Heart left ventricle (tissue), 16 donors: ENCODE measurements at places on chromosomes 2 and 18.

- no peak for DNase-seq
Observed at GRCh38 chr2:128791985-128792320, 473.3 kb upstream of the HS6ST1 start.

DNA sequence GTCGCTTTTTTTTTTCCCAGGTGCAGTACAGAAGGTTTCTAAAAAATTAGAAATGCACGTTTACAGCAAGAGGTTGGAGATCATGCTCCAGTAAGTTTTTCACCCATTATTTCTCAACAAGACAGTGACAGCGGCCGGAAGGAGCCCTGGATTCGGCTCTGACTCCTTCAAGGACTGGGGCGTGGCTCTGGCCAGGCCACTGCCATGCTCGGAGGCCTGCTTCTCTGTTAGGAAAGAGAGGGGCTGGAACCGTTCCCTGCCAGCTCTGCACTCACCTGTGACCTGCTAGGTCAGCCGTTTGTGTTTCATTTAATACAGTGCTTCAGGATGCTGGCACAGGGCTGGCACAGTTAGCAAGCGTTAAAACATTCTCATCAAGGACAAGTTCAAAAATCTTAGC lies 6.7 kb upstream of the IAH1 start:
- DNase-seq: no peak

GRCh38 chr2:529424-529823 lies 147.8 kb downstream of the TMEM18 start:
- no peak for DNase-seq

GRCh38 chr2:70132244-70133126 lies 45.2 kb downstream of the PCBP1 start:
- peak; percentile 50 for DNase-seq

DNA sequence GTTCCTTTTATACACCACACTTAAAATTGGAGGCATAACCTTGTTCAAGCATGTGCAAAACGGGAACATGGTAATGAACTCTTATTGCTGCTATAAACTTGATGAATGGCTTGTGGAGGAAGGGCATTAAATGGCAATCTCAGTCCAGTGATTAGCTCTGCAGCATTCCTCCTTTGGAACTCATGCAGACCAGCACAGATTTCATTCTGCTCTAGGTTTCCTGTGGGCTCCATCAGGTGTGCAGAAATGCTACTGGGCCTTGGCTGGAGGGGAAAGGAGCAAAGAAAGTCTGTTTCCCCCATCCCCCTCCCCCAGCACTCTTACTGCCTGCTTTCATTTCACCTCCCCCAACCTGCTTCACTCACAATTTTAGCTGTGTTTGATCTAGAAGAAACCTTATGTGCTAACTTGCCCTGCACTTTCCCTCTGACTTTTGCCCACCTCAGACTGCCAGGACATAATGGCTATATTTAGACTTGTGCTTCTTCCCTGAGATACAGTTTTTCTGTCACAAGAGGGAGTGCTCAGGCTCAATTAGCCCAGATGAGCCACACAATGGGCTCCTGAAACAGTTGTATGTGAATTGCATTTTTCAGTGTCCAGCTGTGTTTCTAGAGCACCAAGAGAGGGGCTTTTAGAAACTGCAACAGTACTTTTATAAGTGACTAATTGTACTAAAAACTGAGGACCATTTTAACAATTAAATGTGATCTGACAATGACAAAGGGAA lies 109.8 kb downstream of the FSHR start:
- DNase-seq: no peak

- DNase-seq: no peak
Observed at GRCh38 chr18:58697146-58697545, 25.9 kb downstream of the MALT1 start.

GRCh38 chr2:107728586-107728985 lies 98.1 kb upstream of the RGPD4 start:
- no peak for DNase-seq

DNA sequence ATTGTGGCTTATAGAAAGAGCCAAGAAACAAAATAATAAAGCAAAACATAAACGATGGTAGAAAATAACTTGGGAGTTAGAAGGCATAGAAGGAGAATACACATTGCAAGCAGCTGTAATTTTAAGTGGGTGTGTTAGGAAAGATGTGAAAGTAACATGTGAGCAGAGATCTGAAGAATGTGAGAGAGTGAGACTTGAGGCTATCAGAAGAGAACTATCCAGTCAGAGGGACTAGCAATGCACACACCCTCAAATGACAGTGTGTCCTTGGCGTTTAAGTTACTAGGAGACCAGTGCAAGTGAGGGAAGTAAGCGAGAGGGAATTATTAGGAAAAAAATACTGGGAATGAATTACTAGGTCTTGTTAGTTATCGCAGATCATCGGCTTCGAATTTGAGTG lies 304.9 kb downstream of the DSEL start:
- DNase-seq: no peak

DNA sequence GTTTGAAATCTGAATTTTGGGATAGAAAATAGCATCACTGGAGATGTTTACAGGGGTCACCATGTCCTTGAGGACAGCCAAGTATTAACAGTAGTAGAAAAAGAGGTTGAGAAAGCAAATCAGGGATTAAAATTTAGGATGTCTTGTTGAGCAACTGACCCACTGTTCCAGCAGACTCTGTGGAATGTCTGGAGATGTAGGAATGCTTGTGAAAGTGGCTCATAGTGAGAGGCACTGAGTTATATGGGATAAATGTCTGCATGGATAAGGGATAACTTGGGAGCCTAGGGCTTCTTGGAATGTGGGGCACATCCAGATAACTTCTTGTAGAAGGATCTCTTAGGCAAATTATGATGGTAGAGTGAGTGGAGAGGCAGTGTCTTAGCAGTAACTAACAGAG lies 495.0 kb downstream of the TMX3 start:
- DNase-seq: no peak

DNA sequence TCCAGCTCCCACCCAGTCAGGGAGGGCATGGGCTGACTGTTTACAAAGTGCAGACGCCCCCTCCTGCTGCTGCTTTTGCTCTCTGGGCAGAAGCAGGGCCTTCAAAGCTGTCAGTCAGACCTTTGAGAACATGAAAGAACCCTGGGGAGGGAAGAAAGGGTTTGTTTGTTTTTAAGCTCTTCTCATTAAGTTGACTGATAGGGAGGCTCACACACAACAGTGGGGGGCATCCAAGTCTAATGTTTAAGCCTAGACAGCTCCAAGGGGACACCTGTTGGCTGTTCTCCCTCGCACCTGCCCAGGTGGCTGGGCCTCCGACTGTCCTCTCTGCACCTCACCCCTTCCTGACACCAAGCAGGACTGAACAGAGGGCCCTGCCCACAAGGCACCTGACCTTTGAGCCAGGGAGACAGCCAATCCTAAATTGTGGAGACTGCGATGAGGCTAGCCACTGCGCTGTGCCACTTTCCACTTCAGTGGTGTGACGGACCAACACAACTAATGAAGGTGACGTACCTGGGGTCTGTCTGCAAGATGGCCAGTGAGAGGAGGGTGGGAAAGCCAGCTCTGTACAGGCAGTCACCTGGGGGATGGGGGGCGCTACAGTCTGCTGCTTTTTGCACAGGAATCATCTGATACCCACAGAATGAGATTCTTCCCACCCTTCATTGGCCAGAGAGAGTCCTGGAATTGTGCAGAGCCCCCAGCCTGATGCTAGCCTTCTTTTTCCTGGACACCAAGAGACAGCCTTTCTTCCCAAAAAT lies 16.3 kb downstream of the ST6GAL2 start:
- no peak for DNase-seq

DNA sequence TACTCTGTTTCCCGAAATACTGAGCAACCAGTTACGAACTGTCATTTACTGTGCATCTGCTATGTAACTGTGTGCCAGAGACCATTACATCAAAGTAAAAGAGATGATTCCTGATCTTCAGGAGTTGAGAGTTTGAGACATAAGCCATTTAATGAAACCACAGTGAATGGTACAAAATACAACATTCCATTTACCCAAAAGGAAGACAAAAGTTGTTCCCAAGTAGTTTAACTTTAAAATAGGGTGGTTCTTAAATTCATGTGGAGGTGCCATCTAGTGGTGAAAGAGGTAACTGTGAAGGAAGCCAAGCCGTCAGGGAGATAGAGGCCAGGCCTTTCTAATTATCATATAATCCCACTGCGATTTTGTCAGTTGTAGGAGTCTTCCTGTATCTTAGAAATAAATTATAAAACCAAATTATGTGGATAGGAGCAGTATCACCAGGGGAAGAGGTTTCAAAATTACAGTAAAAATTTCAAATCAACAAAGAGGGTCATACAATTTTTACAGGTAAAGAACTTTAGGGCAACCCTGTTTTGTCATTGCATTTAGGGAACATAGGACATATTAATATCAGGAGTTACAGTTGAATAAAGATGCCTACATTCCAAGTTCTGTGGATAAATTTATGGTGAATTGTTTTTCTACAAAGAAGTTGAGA lies 67.7 kb downstream of the EPAS1 start:
- no peak for DNase-seq

DNA sequence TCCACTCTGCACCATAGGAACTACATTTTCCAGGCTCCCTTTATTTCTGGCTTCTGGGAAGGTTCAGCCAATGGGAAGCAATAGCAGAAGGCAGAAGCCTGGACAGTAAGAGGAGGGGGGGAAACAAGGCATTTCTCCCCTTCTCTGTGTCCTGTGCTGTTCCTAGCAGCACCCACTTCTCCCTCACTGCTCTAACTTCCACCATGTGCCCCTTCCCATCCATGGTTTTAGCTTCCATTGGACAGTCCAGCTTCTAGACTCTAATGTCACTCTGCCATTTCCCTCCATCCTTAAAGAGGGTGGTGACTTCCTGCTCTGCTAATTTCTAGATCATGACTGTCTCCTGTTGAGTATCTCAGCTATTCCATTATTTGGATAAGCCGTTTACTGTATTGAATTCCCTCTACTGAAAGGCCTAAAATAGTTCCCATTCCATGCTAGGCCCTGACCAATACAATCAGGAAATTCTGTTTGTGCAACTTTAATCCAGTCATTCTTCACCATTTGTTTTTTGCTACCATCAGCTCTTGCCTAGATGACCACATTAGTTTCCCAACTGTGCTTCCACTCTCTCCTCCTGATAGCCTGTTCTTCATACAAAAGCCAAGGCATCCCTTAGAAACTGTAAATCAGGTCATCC lies 20.8 kb upstream of the LYPD1 start:
- DNase-seq: no peak

GRCh38 chr2:36165132-36165531 lies 190.4 kb upstream of the CRIM1 start:
- no peak for DNase-seq

DNA sequence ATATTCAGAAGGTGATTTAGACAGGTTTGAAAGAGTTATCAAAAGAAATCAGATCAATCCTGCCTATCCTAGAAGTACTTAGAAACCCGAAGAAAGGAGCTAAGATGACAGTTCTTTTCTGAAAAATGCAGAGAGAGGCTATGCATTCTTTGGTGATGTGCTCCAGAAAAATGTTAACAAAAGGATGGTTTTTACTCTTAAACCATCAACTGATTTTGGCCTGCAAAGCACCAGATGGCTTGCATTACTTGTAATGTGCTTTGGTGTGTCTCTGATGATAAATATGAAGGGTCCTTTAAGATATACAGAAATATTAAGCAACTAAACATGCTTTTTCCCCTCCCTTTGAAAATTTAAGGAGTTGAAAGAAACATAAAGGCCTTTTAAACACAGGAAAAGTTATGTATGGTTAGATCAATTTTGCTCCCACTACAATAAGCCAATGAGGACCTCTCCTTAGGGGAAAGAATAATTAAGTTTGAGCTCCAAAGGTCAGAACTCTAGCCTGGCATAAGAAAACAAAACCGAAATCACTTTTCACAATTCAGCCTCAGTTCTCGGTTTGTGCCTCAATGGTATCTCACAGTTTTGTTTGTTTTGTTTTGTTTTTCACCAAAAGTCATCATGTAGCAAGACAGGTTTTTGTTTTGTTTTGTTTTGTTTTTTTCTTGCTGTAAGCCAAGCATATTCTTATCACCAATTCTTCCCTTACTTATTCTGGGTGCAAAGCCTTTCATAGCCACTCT lies 302.4 kb upstream of the NT5C1B start:
- no peak for DNase-seq

DNA sequence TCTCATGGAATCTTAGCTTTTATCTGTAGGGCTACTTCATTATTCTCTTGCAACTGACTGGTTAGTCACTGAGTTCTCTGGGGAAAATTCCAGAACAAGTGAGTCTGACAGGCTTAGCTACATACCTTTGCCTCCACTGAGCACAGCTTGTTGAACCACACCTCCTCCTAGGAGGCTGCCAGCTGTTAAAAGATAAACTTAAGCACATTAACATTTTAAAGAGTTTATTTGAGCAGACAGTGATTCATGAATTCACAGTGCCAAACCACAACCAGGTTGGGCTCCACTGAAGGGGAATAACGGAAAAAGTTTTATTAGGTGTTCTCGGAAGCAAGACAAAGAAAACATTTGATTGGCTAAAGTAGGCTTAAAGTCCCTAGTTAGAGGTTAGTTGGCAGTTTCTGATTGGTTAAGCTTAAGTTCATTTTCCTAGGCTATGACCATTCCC lies 12.5 kb upstream of the SLC38A11 start:
- no peak for DNase-seq

GRCh38 chr2:113827426-113827825 lies 62.5 kb upstream of the ACTR3 start:
- DNase-seq: no peak

DNA sequence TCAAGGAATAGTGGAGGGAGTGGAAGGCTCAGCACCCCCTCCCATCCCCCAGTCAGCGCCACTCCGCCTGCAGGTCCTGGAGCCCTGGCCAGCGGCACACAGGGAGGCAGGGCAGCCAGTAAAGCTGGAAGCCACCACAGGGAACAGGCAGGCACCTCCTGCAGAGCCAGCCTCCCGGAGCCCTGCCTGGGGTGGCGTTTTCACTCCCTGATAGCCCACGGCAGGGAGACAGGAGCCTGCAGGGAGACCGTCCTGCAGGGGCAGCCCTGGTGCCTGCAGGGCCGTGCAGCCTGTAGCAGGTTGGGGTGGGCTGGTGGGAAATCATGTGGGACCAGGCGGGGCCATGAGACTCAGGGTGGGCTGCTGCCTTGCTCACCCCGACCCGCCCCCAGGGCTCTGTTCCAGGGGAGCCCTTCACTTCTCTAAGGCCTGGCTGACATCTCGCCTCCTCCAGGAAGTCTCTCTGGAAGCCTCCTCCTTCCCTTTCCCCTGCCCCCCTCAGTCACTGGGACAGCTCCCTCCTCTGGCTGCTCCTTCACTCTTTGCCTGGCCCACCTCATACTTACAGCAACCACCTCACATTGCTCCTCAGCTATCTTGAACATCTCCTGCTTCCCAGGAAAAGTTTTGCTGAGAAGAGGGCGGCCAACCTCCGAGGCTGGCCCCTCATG lies 221.0 kb downstream of the GLI2 start:
- DNase-seq: no peak

DNA sequence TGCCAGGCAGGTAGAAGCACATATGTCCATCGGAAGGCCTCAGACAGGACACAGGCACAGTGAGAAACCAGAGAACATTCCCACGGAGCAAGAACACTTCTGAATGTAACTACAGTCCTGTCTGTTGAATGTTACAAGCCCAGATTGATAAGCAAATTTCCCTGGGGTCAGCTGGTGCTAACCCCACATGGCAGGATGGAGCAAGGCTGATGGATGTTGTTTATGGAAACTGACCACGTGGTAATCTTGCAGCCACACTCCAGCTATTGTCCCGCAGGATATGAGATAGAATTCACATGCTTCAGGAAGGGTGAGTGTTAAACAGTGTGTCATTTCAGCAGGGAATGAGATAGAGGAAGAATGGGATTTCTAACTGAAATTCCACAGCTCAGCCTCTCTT lies 138.8 kb upstream of the COPS8 start:
- DNase-seq: no peak
